Fibroblast of lung (primary cell): ENCODE measurements at places on chromosomes 7 and 10.

- DNase-seq = peak; percentile 60
Measured at GRCh38 chr7:132709971-132710567, 133.8 kb upstream of the PLXNA4 start.

GRCh38 chr7:6256109-6256483 lies 16.3 kb downstream of the CYTH3 start:
- no peak for DNase-seq

- DNase-seq = peak; percentile 17
Measured at GRCh38 chr10:88687853-88688467, 18.1 kb upstream of the LIPK start.

- DNase-seq = no peak
Measured at GRCh38 chr10:11853468-11853867, 30.3 kb downstream of the PROSER2 start.

DNA sequence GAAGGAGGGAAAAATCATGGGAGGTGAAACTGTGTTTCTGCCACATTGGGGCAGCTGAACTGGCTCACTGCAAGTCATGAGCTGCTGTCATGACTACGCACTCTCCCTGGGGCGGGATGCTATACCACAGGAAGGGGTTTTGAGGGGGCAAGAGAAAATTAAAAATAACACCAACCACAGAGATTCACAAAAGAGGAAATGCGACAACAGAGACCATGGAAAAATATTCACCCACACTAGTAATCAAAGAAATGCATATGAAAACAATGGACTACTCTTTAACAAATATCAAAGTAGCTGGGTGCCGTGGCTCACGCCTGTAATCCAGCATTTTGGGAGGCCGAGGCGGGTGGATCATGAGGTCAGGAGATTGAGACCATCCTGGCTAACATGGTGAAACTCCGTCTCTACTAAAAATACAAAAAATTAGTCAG lies 65.2 kb upstream of the TM9SF3 start:
- DNase-seq = no peak
